ENCODE measurements at places on chromosomes 4 and X.
A peak's percentile ranks its signal among the peaks of the same experiment; 100 is the strongest.

- peak; percentile 74 for DNase-seq
Observed at GRCh38 chr4:7070729-7071511, 3.1 kb upstream of the GRPEL1 start.

DNA sequence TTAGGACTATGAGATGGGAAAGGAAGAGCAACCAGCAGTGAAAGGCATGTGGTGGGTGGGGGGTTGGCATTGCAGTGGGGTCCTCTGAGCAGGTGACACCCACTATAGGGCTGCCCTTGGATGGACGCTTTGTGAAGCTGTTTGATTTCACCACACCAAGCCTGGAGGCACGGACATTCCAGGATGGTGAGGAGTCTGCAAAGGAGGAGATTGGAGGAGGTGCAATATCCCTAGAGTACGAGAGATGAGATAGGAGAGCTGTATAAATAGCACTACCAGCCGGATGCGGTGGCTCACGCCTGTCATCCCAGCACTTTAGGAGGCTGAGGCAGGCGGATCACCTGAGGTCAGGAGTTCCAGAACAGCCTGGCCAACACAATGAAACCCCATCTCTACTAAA lies 42.3 kb downstream of the SHOX start:
- DNase-seq, result no peak

DNA sequence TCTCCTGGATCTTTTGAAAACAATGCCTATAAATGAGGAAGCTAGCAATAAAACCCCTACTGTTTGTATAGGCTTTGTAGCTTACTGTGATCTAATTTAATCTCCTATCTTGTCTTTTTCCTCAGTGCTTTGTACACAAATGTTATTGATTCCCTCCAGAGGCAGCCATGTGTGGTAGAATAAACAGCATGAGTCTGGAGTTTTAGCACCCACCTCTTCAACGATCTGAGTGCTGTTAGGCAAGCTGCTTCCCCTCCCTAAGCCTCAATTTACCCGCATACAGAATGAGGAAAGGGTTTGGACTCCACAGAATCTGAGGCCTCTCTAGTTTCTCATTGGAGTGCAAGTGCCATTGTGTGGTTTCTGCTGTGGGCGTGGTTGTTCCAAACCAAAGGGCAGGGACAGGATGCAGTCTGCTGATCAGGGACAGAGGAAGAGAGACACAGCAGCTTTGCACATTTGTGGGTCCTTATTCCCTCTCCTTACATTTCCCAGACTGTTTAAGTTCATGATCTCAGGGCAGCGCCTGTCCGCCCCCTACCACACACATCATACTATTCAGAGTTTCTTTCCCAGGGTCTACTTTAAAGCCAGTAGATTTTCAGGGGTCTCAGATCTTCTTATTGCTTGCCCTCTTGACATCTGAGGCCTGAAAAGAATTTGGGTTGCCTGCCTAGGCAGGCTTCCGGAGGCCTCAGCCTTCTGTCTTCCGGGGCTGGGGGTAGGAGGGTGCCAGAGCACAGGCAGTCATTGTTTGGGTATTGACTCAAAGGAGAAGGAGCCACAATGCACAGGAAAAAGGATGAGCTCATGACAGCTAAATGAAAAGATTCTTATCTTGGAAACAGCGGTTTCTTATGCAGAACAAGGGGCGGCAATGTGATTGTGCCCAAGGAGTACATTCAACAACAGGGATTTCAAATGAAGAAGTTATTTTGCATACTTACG lies 114.9 kb upstream of the TEX13D start:
- DNase-seq, result peak; percentile 35

DNA sequence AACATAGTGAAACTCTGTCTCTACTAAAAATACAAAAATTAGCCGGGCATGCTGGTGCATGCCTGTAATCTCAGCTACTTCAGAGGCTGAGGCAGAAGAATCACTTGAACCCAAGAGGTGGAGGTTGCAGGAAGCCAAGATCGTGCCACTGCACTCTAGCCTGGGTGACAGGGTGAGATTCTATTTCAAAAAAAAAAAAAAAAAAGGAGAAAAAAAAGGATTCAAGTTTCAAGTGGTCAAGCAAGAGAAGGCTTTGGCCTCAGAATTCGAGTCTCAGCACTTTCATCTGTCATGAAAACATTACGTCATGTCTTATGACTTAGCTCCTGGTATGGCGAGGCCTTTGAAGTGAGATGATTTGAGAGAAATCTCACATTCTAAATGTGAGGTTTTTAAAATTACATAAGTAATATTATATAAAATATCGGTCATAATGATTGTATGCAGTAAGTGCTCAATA lies 21.2 kb upstream of the DHRSX start:
- no peak for DNase-seq

DNA sequence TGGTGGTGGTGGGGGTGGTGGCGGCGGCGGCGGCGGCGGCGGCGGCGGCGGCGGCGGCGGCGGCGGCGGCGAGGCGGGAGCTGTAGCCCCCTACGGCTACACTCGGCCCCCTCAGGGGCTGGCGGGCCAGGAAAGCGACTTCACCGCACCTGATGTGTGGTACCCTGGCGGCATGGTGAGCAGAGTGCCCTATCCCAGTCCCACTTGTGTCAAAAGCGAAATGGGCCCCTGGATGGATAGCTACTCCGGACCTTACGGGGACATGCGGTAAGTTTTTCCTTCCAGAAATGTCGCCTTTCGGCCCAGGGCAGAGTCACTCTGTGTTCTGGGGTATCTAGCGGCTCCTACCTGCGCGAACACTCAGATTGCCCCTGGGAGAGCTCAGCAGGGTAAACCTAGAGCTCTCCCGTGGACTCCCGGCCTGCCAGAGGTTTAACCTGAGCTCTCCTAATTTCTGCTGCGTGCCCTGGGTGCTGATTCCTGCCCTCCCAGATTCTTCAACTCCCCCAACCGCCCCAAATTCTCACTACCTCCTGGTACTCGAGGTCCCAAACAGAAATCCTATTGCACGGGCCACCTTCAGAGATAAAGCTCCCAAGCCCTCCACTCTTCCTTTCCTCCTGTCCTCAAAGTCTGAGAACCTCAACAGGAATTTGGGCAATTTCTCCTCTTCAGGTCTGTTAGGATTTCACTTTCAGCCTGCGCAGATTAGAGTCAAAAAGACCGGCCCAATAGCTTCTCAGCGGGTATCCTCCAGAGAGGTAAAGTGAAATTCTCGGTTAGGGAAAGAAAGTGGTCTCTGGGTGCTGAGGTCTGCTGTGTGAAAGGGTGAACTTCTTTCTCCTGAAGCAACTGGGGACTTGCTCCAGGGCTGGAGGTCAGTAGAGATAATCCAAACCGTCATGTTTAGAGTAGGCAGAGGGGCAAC lies 2.9 kb downstream of the AR start:
- no peak for DNase-seq

DNA sequence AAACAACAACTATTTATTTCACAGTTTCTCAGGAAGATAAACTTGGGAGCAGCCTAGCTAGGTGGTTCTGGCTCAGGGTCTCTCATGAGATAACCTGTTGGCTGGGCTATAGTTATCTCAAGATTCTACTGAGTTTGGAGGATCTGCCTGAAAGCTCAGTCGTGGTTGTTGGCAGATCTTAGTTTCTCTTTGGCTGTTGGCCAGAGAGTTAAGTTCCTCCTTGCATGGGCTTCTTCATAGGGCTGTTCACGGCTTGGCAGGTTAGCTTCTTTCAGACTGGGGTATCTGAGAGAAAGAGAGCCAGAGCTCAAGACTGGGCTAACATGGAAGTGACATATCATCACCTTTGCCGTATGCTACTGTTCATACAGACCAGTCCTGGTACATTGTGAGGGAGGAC lies 28.7 kb downstream of the SEC24B start:
- DNase-seq, result no peak
